ENCODE measurements at places on chromosomes 13 and 19. TPM values are rescaled to one million over a fixed set of nuclear protein-coding genes. Genes with fewer than 3 reads are reported as not detected.

DNA sequence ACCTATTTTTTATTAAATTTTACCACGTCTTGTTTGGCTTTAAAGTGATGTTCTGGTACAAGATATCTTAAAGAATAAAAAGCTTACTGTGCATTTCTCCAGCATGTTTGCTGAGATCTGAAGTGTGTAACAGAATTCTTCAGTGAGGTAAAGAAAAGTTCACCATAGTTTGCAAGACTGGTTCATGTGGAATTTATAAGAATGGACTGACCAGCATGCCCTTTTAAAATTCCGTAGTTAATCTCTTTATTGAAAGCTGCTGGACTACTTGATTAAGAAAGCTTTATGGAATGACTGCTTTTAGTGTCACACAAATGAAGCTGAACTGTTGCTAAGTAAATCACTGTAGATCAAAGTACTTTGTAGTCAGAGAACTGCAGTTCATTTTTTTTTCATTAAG is 119.2 kb downstream of the GPC6 start:
- no peaks in the 10 kb centered on the region for H3K27me3 ChIP-seq
- peak; percentile 6 for DNase-seq
- H3K36me3 ChIP-seq = peaks cover 6% of the 10 kb centered on the region
- H3K27ac ChIP-seq = no peak overlapping the region
- no peak overlapping the region for H3K4me3 ChIP-seq
- H3K4me1 ChIP-seq = no peaks in the 10 kb centered on the region

DNA sequence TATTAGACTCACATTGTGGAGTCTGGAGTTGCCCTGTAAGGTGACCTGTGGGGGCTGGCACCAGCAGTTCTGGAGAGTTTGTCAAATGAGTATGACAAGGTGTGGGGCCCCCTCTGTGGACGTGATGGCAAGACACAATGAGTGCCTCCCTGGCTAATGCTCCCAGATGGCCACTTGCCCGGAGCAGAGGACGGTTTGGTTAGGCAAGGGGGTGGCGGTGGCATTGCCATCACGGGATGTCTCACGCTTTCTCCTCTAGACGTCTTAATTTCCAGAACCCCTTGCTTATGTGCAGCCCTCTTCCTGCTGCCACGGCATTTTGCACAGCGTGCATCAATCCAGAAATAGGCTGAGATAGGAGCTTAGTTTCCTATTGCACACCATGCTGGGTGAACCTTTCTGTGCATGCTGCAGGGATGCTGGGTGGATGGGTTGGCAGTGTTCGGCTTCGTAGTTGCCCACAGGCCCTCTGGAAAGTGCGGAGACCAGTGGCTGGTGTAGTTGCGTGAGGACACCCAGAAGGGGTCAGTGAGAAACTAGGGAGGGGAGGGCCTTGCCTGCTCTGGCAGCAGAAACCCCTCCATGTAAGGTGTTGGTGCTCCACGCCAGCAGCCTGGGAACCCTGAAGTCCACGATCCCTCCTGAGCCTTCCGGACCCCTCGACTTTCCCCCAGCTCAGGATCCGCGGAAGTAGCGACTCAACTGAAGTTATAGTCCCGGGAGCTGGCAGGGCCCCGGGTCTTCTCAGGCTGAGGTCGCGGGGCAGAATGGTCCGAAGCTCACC is 18.1 kb upstream of the LRP3 start:
- H3K4me3 ChIP-seq = peak overlapping the region; percentile 98
- H3K27ac ChIP-seq = peak overlapping the region; percentile 82
- H3K27me3 ChIP-seq = peaks cover 4% of the 10 kb centered on the region
- H3K4me1 ChIP-seq = peaks cover 41% of the 10 kb centered on the region
- peak; percentile 13 for DNase-seq

PRR20B gene
- total RNA-seq = not detected

ZNF709 gene
- total RNA-seq = 0.48 TPM

- H3K27ac ChIP-seq = no peak overlapping the region
- H3K27me3 ChIP-seq = no peaks in the 10 kb centered on the region
- H3K4me1 ChIP-seq = peaks cover 10% of the 10 kb centered on the region
- no peak overlapping the region for H3K4me3 ChIP-seq
- DNase-seq = no peak
- peaks cover 13% of the 10 kb centered on the region for H3K36me3 ChIP-seq
Measured at GRCh38 chr19:48216933-48217332, 38.8 kb downstream of the CARD8 start.

DNA sequence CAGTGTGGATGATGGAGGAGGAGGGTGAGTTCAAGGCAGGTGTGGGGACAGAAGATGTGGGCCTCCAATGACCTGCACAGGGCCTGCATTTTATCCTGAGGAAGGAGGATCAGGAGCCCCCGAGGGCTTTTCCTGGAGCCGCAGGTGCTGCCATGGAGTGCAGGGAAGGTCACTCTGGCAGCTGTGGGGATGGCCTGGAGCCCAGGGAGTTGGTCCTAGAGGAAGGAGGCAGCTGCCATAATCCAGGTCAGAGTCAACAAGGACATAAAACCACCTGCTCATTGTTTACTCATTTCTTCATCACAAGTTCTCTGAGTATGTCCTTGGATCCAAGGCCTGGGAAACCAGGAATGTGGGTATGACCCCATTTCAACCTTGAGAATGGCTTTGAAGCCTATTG is 87.2 kb downstream of the SCGB2B2 start:
- no peak overlapping the region for H3K27ac ChIP-seq
- no peak for DNase-seq
- H3K4me1 ChIP-seq = no peaks in the 10 kb centered on the region
- no peak overlapping the region for H3K4me3 ChIP-seq

GRCh38 chr19:14871619-14872230 is 14.2 kb downstream of the OR7A17 start:
- no peak for DNase-seq
- no peaks in the 10 kb centered on the region for H3K27me3 ChIP-seq
- no peaks in the 10 kb centered on the region for H3K4me1 ChIP-seq
- H3K4me3 ChIP-seq = no peak overlapping the region
- no peak overlapping the region for H3K27ac ChIP-seq

All from HFFc6 (cell line).